NCI-H524 treated with DMSO at 0.1 percent for 48 hours (cell line): ENCODE measurements at places on chromosomes 12 and 14.
A peak's percentile ranks its signal among the peaks of the same experiment; 100 is the strongest.

DNA sequence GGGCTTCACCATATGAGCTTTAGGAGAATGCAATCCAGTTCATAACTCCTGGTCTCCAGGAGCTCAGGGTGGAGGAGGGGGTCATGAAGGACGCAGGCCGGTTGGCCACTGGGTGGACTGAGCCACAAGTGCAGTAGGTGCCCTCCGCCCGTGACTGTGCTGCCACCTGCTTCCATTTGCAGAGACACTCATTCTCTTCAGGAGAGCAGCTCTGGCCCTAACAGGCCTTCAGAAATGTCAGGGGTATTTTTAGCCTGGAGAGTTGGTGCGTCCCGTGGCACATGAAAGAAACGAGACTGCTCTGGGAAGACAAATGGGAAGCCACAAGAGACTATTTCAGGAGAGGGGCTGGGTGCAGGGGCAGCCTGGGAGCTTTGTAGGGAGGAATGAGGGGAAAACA is 74.6 kb upstream of the MYL2 start:
- DNase-seq, result no peak

DNA sequence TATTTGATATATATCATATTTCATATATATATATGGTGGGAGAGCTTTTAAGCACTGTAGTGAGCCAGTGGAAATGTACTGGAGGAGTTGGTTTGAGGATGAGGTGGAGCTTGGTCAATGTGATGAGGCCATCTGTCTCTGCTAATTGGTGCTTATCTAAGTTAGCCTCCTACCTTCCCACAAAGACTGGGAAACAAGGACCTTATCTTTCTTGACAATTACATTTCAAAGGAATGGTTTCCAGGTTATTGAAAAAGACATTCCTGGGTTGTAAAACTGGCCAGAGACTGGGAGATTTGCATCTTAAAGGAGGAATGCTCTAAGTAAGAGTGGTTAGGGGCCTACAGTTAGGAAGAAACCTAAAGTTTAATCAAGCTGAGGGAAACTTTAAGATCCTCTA is 212.8 kb upstream of the SYT1 start:
- no peak for DNase-seq

GRCh38 chr14:73333031-73333430 is 95.7 kb downstream of the PAPLN start:
- peak; percentile 60 for DNase-seq

DNA sequence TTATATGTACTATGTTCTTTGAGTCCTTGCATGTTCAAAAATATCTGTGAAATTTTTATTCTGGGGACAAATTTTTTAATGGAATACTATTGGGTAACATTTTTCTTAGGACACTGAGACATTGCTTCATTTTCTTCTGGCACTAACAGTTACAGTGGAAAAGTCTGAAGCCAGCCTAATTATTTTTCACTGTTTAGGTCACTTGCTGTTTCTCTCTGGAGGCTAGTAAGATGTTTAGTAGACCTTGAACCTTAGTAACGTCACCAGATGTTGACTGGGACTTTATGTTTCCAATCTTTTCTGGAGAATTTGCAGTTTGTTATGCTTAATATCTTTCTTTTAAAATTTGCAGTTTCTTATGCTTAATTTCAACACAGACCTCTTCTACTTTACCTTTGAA is 12.3 kb upstream of the EPYC start:
- DNase-seq, result no peak

GRCh38 chr12:56221232-56221756 is 428 bp downstream of the RNF41 start:
- no peak for DNase-seq

DNA sequence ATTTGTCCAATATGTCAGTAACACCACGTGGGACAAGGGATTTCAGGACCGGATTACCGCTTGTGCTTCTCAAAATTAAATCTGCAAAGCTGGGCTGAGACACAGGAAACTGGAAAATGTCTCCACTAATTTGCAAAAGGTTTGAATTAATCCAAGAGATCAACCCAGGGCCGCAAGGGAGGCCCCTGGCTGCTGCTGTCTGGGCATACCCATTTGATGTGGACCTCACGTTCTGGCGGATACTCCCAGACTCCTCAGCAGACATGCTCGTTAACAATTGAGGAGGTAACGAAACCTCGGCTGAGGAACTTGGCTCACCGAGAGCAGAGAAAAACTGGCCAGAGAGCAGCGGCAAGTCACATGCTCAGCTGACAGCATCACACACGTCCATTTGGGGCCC is 180.6 kb downstream of the SLC15A4 start:
- peak; percentile 27 for DNase-seq

DNA sequence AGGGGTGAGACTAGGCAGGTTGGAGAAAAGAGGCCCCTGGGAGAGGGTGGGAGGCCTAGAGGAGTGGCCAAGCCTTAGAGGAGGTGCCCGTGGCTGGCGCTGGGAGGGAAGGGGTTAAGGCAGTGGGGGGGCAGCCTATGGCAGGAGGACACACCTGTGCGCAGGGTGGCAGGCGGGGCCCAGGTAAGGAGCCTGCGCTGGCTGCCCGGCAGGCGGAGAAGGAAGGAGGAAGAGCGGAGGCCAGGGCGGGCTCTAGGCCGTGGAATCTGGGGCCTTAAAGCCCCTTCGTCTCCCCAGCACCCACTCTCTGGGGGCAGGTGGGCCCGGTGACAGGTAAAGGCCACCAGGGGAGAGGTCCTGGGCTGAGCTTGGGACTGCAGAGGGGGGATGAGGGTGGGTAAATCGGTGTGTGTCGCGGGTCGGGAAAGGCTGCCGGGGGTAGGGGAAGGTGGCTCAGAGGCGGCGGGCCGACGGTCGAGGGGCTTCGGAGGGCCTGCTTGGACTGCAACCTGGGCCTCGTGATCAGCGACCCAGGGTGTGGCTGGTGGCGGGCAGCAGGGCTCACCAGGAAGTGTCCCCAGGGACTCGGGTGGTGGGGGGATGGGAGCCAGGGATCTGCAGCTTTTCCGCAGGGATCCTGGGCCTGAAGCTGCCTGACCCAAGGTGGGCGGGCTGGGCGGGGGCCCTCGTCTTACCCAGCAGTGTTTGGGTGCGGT is 7.3 kb downstream of the PHB2 start:
- no peak for DNase-seq

- DNase-seq, result no peak
Measured at GRCh38 chr14:47454025-47454424, 221.4 kb downstream of the MDGA2 start.

- no peak for DNase-seq
Measured at GRCh38 chr12:53208877-53209463, 1.9 kb upstream of the ITGB7 start.

- no peak for DNase-seq
Measured at GRCh38 chr12:6225630-6226001, 25.4 kb downstream of the CD9 start.

- no peak for DNase-seq
Measured at GRCh38 chr12:132318618-132319033, 10.8 kb downstream of the GALNT9 start.

GRCh38 chr14:78162202-78162601 is 8.0 kb upstream of the NRXN3 start:
- DNase-seq, result no peak

DNA sequence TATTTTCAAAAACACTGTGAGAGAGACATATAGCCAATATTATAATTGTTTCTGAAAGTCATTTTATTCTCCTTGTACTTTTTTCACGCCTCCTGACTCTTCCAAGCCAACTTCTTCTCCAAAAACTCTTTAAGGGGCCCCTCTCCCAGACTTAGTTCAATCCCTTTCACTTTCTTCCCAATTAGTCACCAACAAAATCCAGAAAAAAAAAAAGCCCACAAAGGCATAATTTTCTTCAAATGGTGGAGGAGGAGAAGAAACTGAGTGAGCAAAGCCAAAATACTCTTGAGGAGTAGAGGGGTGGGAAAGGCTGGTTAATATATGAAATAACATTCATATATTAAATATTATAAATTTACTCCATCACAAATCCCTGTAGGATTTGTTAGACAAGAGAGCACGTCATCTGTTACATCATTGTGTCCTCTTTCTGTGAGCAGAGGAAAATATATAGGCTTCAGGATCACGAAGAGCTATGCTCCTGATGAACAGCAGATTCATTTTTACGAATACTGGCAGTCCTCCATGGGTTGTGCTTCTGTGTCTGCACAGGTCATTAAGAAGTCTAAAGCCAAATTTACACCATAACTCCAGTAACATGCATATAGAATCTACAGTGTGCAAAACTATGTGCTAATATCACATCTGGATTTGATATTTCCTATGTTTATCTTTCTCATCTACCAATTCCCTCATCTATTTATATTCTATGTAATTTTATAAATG is 25.9 kb upstream of the NID2 start:
- DNase-seq, result no peak

- DNase-seq, result no peak
Measured at GRCh38 chr12:110741341-110742095, 1.2 kb downstream of the PPP1CC start.

- no peak for DNase-seq
Measured at GRCh38 chr14:70077720-70078119, 111.0 kb downstream of the SLC8A3 start.

GRCh38 chr14:70901269-70901668 is 6.0 kb upstream of the PCNX1 start:
- no peak for DNase-seq

DNA sequence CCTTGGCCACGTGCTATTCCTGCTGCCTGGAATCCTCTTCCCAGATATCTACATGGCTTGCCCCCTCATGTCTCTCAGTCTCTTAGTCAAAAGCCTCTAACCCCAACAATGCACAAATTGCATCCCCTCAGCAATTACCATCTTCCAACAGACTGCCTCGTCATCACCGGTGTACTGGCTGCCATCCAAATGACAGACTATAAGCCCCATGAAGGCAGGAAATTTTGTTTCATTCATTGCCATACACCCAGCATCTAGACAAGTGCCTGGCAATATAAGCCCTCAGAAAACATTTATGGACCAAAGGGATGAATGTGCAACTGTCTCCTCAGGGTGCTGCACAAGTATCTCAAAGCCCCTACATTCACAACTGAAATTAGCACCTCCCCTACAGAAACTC is 5.8 kb downstream of the GLT8D2 start:
- DNase-seq, result no peak

GRCh38 chr12:89901906-89902642 is 193.4 kb upstream of the ATP2B1 start:
- DNase-seq, result no peak

DNA sequence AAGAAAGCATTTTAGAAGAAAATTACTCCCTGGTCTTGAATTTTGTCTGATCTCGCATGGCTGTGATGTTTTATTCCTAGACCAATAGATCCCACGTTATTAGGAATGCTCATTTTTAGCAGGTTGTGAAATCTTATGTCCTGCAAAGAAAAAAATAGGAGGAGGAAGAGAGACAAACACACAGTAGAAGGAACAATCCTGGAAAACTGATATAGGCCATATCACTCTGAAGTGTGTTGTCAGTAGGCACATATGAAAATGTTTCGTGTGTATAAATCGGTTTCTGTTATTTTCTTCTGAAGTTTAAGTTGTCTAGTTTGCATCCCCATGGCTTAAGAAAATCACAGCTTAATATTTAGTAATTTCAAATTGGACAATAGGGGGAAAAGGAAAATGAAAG is 12.4 kb downstream of the SLCO1B3 start:
- DNase-seq, result no peak

DNA sequence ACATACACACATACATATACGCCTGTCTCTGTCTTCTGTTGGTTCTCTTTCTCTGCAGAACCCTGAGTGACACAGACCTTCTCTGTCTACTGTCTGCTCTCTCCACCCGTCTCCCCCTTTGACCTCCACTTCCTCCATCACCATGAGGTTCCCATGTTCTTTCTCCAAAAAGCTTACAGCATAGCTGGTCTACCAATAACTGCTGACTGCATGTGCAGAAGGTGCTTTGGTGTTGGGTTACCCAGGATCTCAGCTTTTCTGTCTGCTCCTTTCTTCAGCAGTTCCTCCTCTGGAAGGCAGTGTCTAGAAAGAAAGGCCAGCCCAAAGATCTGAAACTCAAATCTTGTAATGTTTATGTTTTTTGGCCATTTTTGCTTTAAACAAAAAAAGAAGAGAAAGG is 125.6 kb downstream of the SMOC1 start:
- no peak for DNase-seq

DNA sequence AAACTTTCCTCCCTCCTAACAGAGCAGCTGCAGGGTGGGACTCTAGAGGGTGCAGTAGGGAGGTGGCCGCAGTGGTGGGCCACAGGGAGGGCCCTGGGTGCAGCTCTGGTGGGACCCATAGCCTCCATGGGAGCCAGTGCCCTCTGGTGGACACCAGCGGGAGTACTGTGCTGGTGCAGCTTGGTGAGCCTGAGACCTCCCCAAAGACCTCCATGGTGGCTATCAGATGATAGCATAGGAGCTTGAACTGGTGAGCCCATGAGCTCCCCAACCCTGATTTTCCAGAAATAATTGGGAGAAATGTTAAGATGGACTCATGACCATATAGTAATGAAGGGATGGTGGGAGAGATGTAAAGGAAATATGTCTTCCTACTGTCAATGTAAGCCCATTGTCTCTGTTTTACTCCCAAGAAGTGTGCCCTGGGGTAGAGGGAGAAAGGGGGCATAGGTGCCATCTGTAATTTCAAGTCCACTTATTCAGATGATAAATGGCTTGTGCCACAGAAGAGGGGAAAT is 98.7 kb downstream of the GAS2L3 start:
- no peak for DNase-seq

- DNase-seq, result no peak
Measured at GRCh38 chr14:70192915-70193314, 4.2 kb upstream of the SLC8A3 start.

DNA sequence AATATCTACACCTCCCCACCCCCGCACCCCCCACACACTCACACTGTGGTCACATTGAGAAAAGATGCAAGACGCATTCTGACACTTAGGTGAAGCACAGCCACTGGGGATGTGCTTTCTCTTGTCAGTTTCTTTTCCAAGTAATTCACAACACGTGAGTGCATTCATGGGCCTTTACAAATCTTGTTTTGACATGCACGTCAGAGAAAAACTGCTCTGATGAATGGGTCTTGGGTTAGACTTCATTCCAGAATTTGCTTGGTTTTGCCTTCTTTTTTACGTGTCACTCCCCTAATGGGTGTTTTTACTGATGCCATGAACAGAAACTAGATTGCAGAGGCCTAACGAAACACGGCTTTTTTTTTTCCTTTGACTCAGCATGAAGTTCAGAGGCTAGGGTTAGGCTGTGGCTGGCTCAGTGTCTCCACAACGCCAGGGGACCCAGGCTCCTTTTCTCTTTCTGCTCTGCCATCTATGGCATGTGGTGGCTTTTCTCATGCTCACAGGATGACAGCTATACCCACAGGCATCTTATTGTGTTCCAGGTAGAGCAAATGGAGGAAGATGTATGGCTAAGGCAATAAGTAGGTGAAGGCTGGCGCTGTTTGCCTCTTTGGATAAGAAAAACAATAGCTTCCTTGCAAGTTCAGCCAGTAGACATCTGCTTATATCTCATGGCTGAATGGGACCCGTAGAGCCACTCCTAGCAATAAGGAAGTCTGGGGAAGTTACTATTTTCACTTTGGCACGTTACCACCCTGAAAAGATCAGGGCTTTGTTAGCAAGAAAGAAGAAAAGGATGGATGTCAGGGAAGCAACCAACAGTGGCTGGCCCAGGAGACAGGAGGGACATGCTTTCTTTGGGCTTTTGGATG is 253.3 kb downstream of the SLC15A4 start:
- no peak for DNase-seq

GRCh38 chr12:100138048-100138802 is 4.4 kb downstream of the BLTP3B start:
- DNase-seq, result no peak

GRCh38 chr12:87348071-87348470 is 681.1 kb downstream of the C12orf50 start:
- DNase-seq, result no peak

GRCh38 chr14:26926585-26926984 is 328.8 kb upstream of the NOVA1 start:
- DNase-seq, result no peak
